ENCODE measurements at places on chromosomes 4 and X.

DNA sequence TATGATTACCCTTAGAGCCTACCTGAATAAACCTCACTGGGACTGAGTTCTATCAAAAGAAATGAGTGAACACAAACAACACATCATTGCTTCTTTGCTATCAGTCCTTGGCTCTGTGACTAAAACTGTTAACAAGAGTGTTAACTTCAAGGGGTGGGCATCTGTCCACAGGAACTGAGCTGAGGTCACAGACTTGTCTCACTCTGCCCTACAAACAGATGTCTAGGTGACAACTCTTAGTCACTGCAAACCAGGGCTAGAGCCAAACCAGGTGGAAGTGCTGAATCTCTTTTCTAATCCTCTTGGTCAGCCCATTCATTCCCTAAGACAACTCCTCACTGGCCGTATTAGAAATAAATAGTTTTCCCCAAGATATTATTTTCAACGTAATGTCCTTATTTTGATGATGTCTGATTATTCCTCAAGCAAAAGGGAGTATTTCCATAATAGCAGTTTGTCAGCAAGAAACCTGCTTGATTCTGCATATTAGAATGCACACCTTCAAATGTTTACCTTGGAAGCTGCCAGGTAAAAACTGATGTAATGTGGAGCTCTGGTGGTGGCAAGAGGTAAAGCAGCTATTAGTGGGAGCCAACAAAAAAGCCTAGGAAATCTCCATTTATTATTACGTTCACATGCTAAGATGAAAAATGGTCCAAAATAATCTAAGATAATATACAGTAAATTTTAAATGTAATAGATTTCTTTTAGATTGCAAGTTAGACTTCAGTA is 4.0 kb downstream of the COL25A1 start:
- no peak for DNase-seq

GRCh38 chrX:137353404-137353803 is 212.5 kb upstream of the ZIC3 start:
- no peak for DNase-seq

DNA sequence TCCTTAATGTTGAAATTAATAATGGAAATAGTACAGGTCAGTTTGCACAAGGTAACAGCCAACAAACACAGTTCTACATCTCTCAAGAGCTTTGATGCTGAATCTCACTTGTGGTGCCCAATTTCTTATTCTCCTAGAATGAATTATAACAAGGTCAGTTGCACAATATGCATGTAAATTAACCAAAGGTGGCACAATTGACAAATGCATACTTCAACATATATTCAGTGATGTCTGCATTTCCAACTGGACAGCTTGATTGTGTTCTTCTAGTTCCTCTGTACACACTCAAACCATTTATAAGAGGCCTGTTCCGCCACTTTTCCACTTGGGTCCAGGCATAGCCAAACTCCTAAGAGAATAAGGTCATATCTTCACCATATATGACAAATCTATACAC is 210.3 kb upstream of the EPHA5 start:
- DNase-seq: no peak

DNA sequence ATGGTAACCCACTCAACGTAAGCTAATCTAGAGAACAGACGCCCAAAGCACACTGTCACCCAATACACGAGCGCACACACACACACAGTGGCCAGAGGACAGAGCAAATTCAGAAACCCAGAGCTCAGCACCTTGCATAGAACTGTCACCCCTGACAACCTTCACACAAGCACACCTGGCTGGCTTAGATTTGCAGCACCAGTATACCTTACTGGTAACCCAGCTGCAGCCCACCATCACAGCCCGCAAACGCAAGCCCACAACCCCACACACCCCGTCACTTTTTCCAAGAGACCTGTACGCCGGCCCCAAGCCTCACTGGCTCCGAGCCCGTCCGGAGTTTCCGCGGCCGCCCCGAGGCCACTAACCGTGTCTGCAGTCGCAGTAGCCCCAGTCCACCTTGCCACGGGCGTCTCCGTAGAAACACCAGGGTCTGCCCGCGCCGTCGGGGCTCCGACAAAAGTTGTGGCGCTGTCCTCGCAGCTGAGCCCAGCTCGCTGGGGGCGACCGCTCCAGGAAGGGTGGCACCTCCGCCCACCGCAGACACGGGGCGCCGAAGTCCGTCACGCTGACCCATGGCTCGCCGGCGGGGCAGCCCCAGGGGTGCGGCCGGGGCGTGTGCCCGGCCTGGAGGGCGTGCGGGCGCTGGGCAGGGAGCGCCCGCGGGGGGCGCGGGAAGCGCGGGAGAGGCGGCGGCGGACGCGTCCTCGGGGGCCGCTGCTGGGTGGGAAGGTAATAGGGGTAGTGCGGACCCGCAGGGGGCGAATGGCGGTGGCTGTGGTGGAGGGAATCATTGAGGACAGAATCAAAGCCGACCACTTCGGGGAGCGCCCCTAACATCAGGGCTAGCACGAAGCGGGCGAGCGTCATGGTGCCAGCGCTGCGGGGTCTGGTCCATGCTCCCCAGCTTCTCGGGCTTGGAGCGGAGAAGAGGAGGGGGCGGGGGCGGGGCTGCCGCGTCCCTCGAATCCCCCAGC is 664 bp downstream of the PRSS12 start:
- no peak for DNase-seq

- DNase-seq: no peak
Observed at GRCh38 chrX:112043997-112044396, 38.6 kb downstream of the TRPC5 start.

Data from activated CD8-positive, alpha-beta memory T cell treated with anti-CD3 and anti-CD28 coated beads for 1 hour (primary cell).